ENCODE measurements at places on chromosomes 1 and 21.

DNA sequence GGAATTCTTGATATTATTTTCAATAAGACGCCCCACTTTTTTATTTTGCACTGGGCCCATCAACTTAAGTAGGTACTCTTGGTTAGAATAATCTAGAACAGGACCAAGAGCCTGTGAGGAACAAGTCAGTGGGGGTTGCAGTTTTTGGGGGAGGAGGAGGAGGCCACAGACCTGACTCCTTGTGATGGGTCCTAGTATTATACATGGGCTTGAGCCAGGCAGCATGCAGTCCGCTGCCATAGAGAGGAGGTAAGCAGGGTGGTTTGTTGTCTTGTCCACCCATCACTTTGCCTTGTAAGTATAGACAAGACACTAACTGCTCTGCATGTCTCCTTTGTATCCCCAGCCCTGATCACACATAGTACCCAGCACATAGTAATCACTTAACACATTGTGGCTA lies 24.5 kb downstream of the ROR1 start:
- DNase-seq = no peak

- no peak for DNase-seq
Observed at GRCh38 chr1:236948381-236948780, 55.9 kb downstream of the MT1HL1 start.

GRCh38 chr1:235073968-235074522 lies 54.6 kb downstream of the TOMM20 start:
- no peak for DNase-seq

- no peak for DNase-seq
Observed at GRCh38 chr1:56133522-56134472, 445.6 kb downstream of the PLPP3 start.

DNA sequence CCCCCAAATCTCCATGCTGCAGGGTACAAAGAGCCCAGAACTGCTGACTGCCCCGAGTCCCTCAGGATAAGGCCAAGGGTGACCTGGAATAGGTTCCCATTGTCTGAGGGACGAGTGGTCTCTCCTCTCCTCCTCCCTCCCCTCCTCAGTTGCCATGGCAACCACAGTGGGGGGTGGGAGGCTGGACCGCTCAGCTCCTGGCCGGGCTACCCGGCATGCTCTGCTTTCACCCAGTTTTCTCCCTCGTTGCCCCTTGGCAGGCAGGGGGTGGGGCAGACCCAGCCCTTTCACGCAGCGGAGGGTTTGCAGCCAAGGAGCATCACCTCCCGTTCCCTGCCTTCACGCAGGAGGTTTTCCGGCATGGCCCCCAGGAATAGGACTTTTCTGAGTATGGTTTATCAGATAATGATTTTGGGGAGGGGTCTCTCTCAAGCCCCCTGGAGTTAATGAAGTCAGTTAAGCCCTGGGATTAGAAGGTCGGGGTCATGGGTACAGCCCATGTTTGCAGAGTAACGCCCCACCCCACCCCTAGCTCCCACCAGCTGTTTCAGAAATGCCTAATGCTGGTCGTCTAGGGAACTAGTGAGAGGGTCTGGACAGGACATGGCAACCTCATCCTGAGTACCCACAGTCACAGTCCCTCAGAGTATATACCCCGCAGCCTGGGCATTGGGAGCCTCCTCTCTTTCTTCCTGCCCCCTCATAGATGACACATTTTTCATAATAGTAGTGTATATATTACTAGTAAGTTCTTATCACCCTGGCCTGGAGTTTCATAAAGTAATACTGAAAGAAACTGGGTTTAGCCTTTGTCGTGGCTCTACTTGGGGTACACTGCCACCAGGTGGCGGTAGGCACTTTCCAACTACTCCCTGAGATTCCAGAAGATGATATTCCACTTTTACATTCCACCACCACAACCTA lies 20.7 kb downstream of the C1QB start:
- peak; percentile 55 for DNase-seq

GRCh38 chr1:96840396-96840795 lies 118.8 kb downstream of the PTBP2 start:
- DNase-seq = peak; percentile 65

DNA sequence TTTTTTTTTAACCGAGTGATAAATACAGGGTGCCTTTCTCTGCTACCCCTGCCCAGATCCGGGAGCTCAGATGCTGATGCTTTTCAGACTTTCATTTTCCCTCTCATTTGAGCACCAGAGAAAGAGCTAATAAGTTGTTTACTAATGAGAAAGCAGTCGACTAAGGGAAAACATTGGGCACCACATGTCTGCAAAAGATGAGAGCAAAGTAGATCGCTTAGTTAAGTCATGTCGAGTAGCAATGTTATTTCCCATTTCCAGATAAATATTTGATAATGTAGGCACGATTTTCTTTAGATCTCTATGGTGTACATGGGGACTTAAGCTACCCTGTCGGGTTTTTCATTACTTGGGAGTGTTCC lies 1.2 kb downstream of the PKN2 start:
- no peak for DNase-seq

DNA sequence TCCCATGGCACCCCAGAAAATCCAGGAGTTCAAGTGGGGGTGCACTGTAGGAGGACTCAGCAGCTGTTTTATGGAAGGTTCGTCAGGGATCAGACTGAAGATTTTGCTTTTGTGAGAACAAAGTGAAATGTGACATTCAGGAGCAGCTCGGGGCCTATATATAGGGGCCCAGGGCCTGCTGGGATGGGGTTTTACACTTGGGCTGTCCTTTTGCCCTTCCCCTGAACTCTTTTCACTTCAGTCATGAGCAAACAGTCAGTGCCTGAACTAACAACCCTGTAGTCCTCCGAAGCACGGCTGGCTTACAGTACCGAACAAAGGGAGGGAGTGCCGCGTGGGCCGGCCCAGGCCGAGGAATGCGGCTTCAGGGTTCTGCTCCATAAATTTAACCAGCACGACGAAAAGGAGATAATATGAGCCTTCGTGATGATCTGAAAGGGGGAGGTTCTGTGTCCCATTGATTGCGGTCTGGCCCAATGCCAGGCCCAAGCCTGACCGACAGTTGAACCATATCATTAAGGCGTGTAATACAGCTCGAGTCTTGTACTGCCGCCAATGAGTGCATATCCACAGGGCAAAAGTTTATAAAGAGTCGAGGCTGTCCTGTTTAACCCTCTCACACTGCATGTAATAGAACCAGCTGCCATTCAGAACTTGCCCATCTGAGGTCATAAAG lies 139.9 kb downstream of the DHRS3 start:
- peak; percentile 99 for DNase-seq

- peak; percentile 78 for DNase-seq
Observed at GRCh38 chr1:97632075-97632474, 288.8 kb downstream of the DPYD start.

- no peak for DNase-seq
Observed at GRCh38 chr1:11800391-11800755, 5.4 kb downstream of the MTHFR start.

DNA sequence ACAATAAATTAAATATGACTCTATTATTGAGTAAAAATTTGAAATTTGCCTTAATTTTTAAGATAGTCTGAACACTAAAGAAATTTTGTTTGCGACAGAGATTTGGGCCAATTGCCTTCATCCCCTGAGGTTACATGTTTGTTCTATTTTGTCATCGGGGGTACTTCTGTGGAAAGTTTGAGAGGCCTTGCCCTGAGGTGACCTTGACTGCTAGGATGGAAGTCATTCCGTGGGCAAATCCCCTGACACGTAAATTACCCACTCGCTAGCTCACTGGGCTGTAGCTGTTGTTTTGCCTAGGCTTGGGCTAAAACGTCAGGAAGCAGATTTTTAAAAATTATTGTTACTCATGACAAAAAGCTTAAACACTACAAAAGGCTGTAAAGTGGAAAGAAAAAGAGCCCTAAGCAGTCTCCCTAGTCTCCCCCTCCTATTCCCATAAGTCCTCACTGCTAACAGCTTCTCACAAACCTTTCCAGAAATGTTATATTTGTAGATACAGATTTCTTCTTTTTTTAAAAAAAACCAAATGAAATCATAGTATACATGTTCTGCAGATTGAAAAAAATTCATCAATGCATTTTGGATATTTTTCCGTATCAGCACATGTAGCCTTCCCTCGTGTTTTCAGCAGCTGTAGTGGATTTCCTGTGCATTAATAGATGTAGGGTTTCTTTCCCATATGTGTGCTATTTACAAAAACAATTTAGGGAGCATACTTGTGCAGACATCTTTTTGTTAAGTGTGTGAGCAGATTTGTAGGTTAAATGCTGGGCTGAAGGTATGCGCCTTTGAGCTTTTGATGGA lies 142.7 kb downstream of the MRPS6 start:
- DNase-seq = no peak
